ENCODE measurements at places on chromosomes 2 and 18. TPM values are rescaled to one million over a fixed set of nuclear protein-coding genes. Genes with fewer than 3 reads are reported as not detected.

DNA sequence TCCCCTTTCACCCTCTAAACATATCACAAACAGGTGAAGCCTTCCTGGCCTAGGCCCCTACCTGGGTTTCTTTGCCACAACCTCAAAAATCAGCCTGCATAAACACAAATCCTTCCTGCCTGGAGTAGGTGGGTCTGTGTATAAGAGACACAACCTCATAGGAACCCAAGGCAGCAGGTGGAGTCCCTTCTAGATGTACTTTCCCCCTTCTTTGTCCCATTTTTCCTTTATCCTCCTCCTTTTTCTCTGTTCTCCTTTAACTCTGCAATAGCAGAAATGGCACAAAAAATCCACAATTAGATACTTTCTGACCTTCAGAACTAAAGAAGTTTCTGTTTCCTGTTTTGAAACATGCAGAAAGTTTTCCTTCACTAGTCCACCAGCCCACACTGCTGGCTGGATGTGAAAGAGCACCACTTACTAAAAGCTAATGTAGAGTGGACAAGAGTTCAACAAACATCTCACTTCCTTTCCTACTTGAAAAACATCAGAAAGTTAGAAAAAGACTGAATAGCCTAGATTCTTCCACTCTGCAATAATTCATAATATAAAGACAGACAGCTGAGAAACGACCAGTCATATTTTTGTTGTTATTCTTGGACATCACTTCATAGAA lies 11.2 kb downstream of the SLC40A1 start:
- no peak for DNase-seq

GRCh38 chr2:74554820-74555531 lies 456 bp downstream of the DOK1 start:
- DNase-seq: peak; percentile 44

- no peak for DNase-seq
Measured at GRCh38 chr2:67891642-67892041, 171.2 kb downstream of the C1D start.

DNA sequence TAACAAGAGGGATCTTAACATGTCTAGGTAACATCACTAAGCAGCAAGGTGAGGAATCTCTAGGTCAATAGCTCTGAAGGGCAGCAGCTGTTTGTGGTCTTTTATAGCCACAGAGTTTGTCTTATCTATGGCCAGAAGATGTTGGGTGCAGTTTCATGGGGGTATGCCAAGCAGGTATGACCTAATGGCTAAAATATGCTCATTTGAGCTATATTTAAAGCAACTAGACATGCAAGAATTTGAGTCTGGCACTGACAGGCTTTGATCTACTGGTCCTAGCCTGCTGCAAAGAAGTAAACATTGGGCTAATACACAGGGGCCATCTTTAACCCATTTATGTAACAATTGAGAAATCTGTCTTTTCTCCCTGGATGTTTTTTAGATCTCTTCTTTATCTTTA lies 13.9 kb upstream of the UGP2 start:
- DNase-seq: no peak

DNA sequence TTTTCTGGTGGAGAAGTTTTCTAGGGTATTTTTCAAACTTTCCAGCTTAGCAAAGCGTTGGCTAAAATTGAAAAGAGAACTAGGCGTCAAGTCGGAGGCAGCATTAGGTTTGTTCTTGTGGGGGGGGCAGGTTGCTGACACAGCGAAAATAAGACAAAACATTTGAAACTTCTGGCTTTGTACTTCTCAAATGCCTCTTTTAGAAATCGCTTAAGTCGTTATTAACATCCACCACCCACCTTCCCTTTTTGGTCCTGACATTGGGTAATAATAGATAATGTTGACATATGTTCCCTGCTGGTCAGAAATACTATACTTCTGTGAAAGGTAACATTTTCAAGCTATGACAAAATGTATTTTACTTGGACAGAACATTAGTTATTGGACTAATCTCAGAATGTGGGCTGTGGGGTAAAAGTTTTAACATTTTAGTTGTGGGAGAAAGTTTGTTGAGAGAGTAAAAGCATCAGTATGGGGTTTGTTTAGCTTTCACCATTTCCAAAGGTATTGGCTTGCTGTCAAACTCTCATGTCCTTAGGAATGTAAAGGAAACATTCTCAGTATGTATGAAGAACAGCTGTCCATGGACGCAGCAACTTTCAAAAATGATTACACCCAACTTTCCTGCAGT lies 88.1 kb upstream of the ZEB2 start:
- no peak for DNase-seq

- DNase-seq: no peak
Measured at GRCh38 chr2:85393836-85394235, 16.3 kb downstream of the CAPG start.

DNA sequence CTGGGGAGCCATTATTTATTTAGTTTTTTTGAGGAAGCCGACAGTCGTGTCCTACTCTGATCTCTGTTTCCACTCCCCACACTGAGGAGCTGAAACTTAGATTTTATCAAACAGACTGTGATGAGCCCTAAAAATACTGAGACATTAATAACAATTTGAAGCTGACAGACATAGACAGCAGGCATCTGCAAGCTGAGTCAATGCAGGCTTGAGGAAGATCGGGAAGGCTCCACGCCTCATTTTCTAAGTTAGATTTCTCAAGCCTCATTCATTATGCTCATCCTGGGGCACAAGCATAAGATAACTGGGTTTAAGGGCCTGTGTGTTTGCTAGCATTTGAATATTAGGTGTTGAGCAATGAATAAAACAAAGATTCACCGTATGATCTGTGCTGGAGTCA lies 26.3 kb downstream of the EFR3B start:
- no peak for DNase-seq

DNA sequence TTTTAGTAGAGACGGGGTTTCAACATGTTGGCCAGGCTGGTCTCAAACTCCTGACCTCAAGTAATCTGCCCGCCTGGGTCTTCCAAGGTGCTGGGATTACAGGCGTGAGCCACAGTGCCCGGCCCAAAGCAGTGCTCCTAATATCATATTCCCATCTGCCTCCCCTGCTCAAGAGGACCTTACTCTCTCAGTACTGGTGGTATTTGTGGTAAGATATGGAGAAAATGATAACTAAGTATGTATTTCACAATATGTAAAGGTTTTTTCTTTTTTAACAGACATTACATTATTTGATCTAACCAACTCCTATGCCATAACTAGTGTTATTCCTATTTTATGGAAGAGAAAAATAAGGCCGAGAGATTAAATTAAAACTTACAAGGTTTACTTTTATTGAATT lies 201.0 kb downstream of the CAMKMT start:
- no peak for DNase-seq

The NRP2 gene
- total RNA-seq: 6.3 TPM

The TMEM178A gene
- total RNA-seq: 28.7 TPM

The APCDD1 gene
- 10.9 TPM for total RNA-seq

The TUBA4B gene
- not detected for total RNA-seq

Data from progenitor cell of endocrine pancreas (in vitro differentiated cells).